ENCODE measurements at places on chromosomes 4 and X.

DNA sequence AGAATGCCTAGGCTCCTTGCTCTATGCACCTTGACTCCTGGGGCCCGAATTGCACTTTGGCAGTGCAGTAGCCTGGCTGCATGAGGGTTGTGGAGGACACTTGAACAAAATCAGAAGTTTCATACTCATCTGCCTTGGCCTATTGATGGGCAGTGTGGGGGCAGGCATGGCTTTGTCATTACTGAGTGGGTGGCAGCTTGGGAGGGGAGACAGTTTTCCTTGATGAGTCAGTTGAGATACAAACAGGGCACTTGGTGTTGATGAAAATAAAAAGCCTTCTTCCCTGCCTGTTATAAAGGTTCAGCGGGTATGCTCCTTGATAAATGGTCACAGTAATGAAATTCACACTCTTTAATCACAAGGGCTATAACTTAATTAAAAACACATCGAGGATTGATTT is 126.8 kb upstream of the MAMLD1 start:
- DNase-seq, result no peak

GRCh38 chr4:83262682-83263081 is 21.9 kb downstream of the COQ2 start:
- no peak for DNase-seq

GRCh38 chr4:3481783-3482393 is 18.8 kb downstream of the DOK7 start:
- no peak for DNase-seq

DNA sequence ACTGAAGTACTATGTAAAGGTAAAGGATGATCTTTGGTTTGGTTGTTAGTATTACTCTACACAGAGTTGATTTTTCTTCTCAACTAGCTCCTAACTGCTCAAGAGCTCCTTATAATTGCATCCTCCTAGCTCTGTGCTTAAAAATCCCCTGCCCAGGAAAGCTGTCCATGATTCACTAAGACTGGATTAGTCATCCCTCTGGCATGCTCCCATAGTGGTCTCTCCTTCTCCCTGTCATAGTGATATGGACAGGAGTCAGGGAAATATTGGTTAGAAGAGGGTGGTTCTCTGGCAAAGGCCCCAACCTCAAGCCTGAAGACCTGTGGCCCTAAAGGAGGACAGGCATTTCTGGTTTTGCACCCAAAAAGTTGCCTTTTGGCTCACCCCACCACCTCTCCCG is 242.3 kb upstream of the KCNIP4 start:
- DNase-seq, result no peak

DNA sequence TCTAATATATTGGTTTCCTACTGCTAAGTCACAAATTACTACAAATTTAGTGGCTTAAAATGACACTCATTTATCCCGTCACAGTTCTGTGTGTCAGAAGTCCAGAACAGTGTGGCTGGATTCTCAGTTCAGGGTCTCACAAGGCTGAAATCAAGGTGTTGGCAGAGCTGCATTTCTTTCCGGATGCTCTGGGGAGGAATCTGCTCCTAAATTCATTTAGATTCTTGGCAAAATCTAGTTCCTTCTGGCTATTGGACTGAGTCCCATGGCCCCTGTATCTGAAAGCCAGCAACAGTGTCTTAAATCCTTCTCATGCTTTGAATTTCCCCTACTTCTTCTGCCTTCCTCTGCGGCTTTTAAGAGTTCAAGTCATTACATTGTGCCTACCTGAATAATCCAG is 103.1 kb upstream of the BMP3 start:
- no peak for DNase-seq

- DNase-seq, result no peak
Observed at GRCh38 chr4:80253510-80253909, 13.0 kb upstream of the FGF5 start.

- no peak for DNase-seq
Observed at GRCh38 chr4:2858451-2859217, 15.0 kb downstream of the ADD1 start.

DNA sequence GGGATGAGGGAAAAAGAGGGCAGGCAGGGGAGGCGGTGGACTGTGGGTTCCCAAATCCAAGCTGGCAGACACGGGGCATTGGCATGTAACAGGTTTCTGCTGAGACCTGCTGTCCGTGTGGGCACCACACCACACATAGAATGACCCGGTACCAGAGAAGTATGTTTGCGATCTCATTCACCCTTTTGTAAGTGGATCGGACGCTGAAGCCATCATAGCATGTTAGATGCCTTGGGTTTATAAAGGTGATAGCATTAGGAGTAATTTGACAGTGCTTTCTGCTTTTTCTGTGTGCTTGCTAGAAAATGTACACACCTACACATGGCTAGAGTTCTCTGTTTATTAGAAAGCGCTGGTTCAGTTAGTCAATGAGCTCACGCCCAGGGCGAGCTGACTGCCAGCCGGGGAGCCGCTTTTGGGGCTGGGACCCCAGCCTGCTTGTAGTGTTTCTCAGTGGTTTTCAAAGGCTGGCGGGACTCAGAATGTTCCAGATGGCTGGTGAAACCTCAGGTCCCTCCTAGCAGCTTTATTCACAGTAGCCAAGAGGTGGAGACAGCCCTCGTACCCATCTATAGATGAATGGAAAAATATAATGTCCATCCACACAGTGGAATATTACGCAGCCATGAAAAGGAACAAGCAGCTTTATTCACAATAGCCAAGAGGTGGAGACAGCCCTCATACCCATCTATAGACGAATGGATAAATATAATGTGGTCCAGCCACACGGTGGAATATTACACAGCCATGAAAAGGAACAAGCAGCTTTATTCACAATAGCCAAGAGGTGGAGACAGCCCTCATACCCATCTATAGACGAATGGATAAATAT is 579 bp downstream of the IL3RA start:
- no peak for DNase-seq

GRCh38 chrX:70480660-70481018 is 36.0 kb downstream of the DLG3 start:
- DNase-seq, result no peak

DNA sequence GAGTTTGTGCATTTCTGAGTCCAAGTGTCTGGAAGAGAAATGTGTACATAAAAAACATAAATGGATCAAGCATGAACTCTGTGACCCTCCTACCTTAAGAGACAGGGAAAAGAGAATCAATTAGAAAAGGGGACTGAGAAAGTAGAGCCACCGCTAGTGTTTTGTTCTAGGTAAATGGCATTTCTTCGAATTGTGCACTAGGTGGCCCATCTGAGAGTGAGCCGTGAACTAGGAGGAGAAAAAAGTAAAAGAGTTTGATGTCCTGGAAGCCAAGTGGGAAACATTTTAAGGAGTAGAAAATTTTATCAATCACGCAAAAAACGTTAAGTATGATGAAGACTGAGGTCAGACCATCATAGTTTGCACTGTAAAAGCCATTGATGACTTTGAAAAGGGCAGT is 55.1 kb downstream of the NAF1 start:
- no peak for DNase-seq

GRCh38 chrX:72347366-72347765 is 41.7 kb upstream of the CITED1 start:
- no peak for DNase-seq

DNA sequence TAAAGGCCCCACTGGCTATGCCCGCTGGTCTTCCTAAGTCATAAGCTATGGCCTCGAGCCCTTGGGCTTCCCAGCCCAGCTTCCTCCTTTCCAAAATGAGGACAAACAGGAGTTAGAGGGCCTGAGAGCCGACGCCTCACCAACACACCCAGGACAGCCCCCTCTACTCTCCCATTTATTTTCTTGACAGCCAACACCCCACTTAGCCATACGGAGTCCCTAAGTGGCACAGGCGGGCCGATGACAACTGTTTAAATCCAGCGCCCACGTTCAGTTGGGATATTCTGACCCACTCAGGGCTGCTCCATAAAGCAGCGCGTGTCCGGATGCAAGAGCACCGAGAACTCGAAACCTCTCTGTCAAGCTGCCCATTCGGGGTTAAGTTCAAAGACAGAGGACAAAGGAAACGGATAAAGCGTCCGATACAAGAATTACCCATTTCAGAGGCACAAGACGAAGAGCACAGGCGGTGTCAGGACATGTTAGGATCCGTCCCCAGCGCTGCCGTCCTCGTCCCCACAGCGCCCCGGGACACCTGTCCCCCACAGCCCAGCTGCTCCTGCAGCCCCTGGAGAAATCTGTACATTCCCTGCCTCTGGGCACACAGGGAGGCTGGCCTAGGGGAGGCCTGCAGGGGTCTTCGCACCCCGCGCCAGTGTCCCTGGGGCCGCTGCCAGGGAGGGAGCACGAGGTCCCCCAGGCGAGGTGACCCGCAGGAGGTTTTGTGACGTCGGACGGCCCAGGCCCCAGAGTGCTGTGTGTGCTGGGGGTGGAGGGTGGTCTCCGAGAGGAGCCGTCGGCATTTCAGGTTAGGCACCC is 1.2 kb downstream of the PRKX start:
- DNase-seq, result no peak

DNA sequence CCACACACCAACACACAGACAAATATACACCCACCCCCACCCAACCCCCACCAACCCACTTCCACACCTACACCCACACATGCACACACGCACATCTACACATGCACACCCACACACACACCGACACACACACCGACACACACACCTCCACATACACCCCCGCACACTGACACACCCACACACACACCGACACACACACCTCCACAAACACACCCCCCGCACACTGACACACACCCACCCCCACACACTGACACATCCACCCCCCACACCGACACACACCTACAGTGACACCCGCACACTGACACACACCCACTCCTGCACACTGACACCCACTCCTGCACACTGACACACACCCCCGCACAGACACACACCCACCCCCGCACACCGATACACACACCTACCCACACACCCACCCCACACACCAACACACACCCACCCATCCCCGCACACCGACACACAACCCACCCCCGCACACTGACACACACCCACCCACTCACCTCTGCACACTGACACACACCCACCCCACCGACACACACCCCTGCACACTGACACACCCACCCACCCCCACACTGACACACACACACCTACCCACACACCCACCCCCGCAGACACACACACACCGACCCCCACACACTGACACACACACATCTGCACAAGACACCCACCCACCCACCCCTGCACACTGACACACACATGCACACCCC is 31.1 kb downstream of the FGFRL1 start:
- no peak for DNase-seq

DNA sequence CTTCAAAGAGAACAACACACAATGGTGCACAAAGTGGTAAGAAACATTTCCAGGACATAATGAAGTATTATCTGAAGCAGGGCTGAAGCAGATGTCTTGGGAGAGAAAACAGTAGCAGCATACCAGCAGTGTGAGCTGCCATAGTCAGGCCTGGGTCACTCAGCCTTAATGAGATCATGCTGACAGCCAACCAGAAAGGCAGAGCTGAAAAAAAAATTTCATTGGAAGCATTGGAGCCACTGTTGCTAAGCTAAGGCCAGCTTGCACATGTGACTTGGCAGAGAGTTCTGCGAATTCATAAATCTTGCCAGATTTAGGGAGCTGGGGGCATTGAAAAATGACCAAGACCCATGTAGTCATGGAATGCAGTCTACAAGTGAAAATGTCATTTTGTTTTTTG is 444.0 kb upstream of the PITX2 start:
- no peak for DNase-seq

DNA sequence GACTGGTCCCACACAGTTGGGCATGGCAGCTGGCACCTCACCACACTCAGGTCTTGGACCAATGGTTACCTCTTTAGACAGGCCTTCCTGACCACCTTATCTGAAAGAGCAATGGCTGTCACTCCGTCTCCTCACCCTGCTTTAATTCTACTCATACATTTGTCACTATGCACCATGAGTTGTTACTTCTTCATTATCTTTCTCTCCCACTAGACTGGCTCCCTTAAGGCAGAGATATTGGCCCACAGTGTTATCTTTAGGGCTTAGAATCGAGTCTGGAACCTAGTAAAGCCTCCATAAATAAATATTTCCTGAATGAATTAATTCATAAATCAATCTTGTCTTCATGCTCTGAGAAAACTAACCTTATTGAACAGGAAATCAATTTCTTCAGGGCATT is 46.6 kb downstream of the DCHS2 start:
- no peak for DNase-seq

DNA sequence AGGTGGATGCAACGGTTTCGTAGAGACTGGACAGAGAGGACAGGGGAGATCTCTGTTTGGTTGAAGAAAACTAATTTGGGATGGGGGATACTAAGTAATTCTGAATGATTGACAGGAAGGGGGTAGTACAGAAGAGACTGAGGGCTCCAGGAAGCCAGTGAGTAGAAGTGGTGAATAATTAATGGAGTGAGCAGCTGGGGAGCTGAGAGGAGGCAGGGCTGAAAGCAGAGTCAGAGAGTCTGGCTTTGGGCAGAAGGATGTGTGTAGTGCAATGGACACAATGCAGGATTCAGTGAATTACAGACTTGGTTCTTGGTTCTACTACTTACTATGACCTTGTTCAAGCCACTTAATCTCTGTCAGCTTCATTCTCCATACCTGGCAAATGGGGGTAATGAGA is 161.7 kb downstream of the RBMX2 start:
- no peak for DNase-seq

GRCh38 chrX:1466971-1467561 is 14.4 kb upstream of the ASMTL start:
- DNase-seq, result no peak

DNA sequence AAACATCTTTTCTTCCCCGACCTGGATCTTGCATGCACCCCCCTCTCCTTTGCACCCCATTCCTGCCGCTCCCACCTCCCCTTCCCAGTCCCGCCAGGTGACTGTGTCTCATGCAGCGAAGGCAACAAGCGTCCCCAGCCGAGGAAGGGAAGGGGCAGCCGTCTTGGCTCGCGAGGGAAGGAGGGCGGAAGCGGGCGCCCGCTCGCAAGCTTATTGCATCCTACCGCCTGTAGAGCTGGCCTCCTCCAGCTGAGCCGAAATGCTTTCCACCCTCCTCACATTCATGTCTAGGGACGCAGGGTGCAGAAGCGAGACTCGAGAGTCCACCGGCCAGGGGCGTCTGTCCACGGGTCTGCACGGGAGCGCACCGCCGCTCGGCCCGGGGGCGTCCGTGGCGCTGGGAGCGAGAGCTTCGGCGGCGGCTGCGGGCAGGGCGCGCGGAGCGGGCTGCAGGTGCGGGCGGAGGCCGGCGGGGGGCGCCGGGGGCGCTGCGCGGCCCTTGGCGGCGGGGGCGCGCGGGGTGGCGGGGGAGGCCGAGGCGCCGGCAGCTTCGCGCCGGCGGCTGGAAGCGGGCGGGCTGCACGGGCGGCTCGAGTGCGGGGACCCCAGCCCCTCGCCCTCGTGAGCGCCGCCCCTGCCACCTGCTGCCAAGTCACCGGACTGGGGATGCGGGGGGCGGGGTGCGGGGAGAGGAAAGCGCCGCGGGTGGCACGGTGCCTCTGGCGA is at the start of gene KCNIP4:
Gene KCNIP4, minus strand, starts transcription at position 426 of the 726 bp plus-strand sequence.
- DNase-seq, result no peak

- no peak for DNase-seq
Observed at GRCh38 chr4:183129675-183130074, 30.6 kb downstream of the WWC2 start.

DNA sequence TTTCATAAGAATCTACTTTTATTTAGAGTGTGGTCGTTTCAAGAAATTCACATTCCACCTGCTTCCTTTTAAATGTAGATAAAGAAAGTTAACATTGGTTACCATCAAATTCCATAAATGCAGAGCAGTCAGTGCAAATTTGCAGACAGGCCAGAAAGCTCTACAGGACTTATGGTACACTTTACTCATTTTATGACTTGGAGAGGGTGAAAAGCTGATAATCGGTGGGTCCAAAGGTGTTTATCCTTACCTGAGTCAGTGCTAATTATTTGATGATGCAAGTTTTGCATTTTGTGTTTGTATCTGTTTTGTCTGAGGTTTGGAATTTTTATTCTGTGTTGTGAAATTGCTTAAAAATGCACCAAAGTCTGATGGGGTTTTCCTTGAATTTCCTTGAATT is 193.3 kb downstream of the PALLD start:
- no peak for DNase-seq

All from activated CD4-positive, alpha-beta T cell treated with anti-CD3 and anti-CD28 coated beads, Interleukin-2, amount 50 U/mL, for 24 hours (primary cell).